ENCODE measurements at places on chromosomes 2 and 18.

- H3K27ac ChIP-seq, result peak overlapping the region; percentile 69
- H3K36me3 ChIP-seq, result peaks cover 21% of the 10 kb centered on the region
Observed at GRCh38 chr18:49227441-49228165, 232.8 kb downstream of the DYM start.

DNA sequence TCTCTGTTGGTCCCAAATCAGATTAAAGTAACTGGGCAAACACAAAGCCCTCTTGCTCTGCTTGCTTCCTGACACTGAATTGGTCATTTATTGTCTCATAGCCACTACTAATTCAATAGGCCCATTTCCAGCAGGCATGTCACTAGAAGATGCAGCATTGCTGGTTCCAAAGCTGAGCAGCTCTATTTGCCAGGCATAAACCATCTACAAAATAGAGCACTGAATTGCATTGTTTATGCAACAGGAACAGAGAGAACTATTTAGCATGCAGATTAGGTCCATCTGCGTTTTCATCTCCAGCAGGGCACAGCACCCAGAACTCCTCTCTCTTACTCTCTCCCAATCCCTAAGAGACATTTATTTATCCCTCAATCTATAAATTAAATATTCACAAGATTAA, 227.6 kb downstream of the SUCLG1 start:
- no peaks in the 10 kb centered on the region for H3K36me3 ChIP-seq
- H3K4me3 ChIP-seq, result no peak overlapping the region
- no peaks in the 10 kb centered on the region for H3K4me1 ChIP-seq
- DNase-seq, result no peak
- peaks cover 6% of the 10 kb centered on the region for H3K27me3 ChIP-seq
- H3K27ac ChIP-seq, result no peak overlapping the region

DNA sequence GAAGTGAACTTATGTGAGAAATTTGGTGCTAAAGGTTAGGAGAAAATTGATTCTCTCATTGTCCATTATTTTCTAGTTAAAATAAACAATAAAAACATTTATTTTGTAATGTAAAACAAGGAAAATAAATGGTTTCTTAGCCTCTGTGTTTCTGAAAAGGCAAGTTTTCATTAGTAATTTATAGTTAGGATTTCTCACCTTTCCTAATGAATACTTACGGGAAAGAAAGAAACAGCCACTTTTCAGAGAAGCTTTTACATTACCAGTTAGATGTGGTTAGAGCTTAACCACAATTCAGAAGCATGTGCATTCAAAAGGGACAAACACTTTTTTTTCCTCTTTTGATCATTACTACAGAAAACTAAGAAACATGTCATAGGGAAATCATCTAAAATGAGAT, 18.8 kb downstream of the NEMP2 start:
- no peaks in the 10 kb centered on the region for H3K27me3 ChIP-seq
- H3K36me3 ChIP-seq, result peaks cover 55% of the 10 kb centered on the region
- peak overlapping the region; percentile 88 for H3K27ac ChIP-seq
- DNase-seq, result no peak
- peaks cover 45% of the 10 kb centered on the region for H3K4me1 ChIP-seq

DNA sequence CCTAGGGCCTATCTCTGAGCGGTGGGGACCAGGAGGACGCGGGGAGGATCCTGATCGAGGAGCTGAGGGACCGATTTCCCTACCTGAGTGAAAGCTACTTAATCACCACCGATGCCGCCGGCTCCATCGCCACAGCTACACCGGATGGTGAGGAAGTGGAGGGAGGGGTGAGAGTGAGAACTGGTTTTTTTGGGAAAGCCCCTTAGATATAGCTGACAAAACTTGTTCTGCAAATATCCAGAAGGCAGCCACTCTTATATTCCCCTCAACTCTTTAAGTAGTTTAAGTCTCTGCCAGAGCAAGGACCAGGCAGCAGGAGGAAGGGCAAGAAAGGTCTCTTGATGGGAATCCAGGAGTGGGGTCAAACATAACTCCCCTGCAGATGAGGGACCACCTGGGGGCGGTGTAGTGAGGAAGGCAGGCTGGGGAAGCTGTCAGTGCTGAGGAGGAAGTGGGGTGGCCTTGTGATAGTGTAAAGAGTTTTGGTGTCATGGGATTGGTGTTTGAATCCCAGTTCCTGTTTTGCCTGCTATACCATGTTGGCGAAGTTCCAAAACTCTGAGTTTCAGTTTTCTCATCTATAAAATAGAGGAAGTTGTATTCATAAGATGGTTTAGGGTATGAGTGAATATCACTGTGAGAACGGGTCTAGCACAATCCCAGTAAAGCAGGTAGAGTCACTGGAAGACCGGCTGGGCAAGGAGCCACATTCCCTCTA, 3.4 kb downstream of the NAGK start:
- H3K4me1 ChIP-seq, result peaks cover 67% of the 10 kb centered on the region
- peak overlapping the region; percentile 53 for H3K4me3 ChIP-seq
- H3K27ac ChIP-seq, result peak overlapping the region; percentile 90
- H3K27me3 ChIP-seq, result peaks cover 5% of the 10 kb centered on the region
- H3K36me3 ChIP-seq, result peaks cover 46% of the 10 kb centered on the region

GRCh38 chr2:149089068-149089467, 50.6 kb downstream of the LYPD6B start:
- H3K4me3 ChIP-seq, result no peak overlapping the region
- H3K4me1 ChIP-seq, result no peaks in the 10 kb centered on the region
- H3K36me3 ChIP-seq, result no peaks in the 10 kb centered on the region
- H3K27ac ChIP-seq, result no peak overlapping the region
- H3K27me3 ChIP-seq, result peaks cover 15% of the 10 kb centered on the region

GRCh38 chr2:236238751-236239150, 25.5 kb downstream of the ASB18 start:
- no peak overlapping the region for H3K27ac ChIP-seq
- DNase-seq, result no peak
- H3K4me3 ChIP-seq, result no peak overlapping the region

- peaks cover 33% of the 10 kb centered on the region for H3K36me3 ChIP-seq
- H3K27me3 ChIP-seq, result peaks cover 15% of the 10 kb centered on the region
- no peak overlapping the region for H3K27ac ChIP-seq
- H3K4me3 ChIP-seq, result no peak overlapping the region
- DNase-seq, result no peak
Observed at GRCh38 chr18:62510789-62511188, 12.0 kb upstream of the ZCCHC2 start.

- H3K36me3 ChIP-seq, result no peaks in the 10 kb centered on the region
- H3K4me3 ChIP-seq, result no peak overlapping the region
- no peak overlapping the region for H3K27ac ChIP-seq
- peaks cover 6% of the 10 kb centered on the region for H3K4me1 ChIP-seq
- no peak for DNase-seq
Observed at GRCh38 chr18:10072671-10073175, 158.9 kb downstream of the VAPA start.

DNA sequence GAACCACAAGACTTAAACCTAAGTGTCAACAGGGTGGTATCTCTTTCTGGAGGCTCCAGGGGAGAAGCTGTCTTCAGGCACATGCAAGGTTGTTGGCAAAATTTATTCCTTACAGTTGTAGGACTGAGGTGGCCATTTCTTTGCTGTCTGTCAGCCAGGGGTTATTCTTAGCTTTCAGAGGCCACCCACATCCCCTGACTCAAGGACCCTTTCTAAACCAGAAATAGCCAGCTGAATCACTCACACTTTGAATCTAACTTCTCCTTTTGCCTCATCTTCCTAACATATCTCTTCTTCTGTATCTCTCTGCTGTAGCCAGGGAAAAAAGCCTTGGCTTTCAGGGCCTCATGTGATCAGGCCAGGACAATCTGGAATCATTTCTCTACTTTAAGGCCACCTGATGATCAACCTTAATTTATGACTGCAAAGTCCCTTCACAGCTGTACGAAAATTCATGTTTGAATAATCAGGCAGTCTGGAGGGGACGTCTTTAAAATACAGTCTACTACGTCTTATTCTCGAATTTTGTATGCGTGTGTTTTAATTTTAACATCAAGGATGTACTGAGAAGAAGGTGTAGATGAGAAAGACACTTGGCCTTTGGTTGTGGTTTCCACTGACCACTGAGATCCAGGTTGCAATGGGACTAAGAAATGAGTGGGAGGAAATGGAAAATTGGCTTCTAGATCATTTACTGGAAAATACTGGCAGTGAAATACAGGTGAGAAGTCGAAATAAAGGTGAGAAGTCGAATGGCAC, 90.4 kb downstream of the DOCK10 start:
- H3K4me1 ChIP-seq, result peaks cover 90% of the 10 kb centered on the region
- H3K36me3 ChIP-seq, result peaks cover 64% of the 10 kb centered on the region
- H3K4me3 ChIP-seq, result no peak overlapping the region

DNA sequence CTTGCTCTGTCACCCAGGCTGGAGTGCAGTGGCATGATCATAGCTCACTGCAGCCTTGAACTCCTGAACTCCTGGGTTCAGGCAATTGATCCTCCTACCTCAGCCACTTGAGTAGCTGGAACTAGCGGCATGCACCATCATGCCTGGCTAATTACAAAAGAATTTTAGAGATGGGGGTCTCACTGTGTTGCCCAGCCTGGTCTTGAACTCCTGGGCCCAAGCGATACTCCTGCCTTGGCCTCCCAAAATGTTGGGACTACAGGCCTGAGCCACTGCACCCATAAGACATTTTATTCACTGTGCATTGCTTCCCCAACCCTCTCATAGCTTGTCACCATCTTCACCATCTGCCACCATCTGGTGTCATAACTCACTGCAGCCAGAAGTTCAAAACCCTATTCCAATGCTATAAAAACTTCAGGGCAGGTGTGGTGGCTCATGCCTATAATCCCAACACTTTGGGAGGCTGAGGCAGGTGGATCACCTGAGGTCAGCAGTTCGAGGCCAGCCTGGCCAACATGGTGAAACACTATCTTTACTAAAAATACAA, 78.7 kb downstream of the NCAPH start:
- no peak overlapping the region for H3K4me3 ChIP-seq
- H3K27ac ChIP-seq, result no peak overlapping the region

GRCh38 chr18:76494231-76495005, 624 bp downstream of the ZNF516 start:
- peak; percentile 45 for DNase-seq
- peaks cover 44% of the 10 kb centered on the region for H3K4me1 ChIP-seq
- peaks cover 82% of the 10 kb centered on the region for H3K27me3 ChIP-seq
- peaks cover 4% of the 10 kb centered on the region for H3K36me3 ChIP-seq
- H3K27ac ChIP-seq, result peak overlapping the region; percentile 74

GRCh38 chr2:33897741-33898140, 298.6 kb upstream of the FAM98A start:
- H3K36me3 ChIP-seq, result no peaks in the 10 kb centered on the region
- no peaks in the 10 kb centered on the region for H3K27me3 ChIP-seq
- no peaks in the 10 kb centered on the region for H3K4me1 ChIP-seq
- H3K27ac ChIP-seq, result no peak overlapping the region

DNA sequence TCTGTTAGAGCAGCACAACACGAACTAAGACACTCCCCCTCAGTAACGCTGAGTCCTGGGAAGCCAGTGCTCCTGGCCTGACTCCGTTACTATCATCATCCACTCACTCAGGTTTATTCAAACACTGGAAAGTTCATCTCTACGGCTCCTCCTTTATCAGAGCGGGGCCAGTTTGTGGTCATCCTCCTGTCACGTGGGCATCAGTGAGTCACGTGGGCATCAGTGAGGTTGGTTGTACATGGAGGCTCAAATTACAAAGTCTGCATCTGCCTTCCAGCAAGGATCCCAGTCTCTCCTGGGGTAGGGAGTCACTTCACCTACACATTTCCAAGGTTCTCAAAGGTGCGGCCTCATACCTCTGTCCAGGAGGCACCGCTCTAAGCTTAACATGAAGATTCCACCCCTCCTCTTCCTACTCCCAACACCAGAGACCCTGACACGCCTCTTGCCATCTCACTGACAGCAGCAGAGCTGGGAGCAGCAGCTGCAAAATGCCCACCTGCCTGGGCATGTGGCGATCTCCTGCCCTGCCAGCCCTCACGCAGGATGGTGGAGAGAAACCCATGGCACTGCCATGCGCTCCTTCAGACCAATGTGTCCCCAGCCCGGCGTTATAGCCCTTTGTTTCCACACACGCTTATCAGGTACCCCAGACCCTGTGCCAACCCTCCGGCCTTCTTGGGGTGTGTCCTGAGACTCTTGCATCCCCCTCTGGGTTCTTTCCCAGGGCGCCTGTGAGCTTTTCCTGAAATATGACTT, 99.2 kb upstream of the PTPRM start:
- H3K4me1 ChIP-seq, result no peaks in the 10 kb centered on the region
- no peaks in the 10 kb centered on the region for H3K36me3 ChIP-seq
- no peak overlapping the region for H3K4me3 ChIP-seq
- no peak for DNase-seq
- H3K27me3 ChIP-seq, result no peaks in the 10 kb centered on the region
- no peak overlapping the region for H3K27ac ChIP-seq

- H3K27me3 ChIP-seq, result peaks cover 91% of the 10 kb centered on the region
- H3K27ac ChIP-seq, result peak overlapping the region; percentile 71
- H3K4me1 ChIP-seq, result peaks cover 63% of the 10 kb centered on the region
- peak overlapping the region; percentile 83 for H3K4me3 ChIP-seq
- DNase-seq, result no peak
- peaks cover 2% of the 10 kb centered on the region for H3K36me3 ChIP-seq
Observed at GRCh38 chr2:205683502-205684367, 1.4 kb downstream of the NRP2 start.

GRCh38 chr2:216436383-216436782, 24.1 kb downstream of the SMARCAL1 start:
- H3K27ac ChIP-seq, result no peak overlapping the region
- peaks cover 51% of the 10 kb centered on the region for H3K36me3 ChIP-seq
- no peak overlapping the region for H3K4me3 ChIP-seq
- DNase-seq, result no peak
- no peaks in the 10 kb centered on the region for H3K27me3 ChIP-seq

GRCh38 chr2:40723194-40723593, 271.3 kb upstream of the SLC8A1 start:
- no peaks in the 10 kb centered on the region for H3K27me3 ChIP-seq
- H3K27ac ChIP-seq, result no peak overlapping the region
- DNase-seq, result no peak
- no peak overlapping the region for H3K4me3 ChIP-seq
- H3K4me1 ChIP-seq, result no peaks in the 10 kb centered on the region

DNA sequence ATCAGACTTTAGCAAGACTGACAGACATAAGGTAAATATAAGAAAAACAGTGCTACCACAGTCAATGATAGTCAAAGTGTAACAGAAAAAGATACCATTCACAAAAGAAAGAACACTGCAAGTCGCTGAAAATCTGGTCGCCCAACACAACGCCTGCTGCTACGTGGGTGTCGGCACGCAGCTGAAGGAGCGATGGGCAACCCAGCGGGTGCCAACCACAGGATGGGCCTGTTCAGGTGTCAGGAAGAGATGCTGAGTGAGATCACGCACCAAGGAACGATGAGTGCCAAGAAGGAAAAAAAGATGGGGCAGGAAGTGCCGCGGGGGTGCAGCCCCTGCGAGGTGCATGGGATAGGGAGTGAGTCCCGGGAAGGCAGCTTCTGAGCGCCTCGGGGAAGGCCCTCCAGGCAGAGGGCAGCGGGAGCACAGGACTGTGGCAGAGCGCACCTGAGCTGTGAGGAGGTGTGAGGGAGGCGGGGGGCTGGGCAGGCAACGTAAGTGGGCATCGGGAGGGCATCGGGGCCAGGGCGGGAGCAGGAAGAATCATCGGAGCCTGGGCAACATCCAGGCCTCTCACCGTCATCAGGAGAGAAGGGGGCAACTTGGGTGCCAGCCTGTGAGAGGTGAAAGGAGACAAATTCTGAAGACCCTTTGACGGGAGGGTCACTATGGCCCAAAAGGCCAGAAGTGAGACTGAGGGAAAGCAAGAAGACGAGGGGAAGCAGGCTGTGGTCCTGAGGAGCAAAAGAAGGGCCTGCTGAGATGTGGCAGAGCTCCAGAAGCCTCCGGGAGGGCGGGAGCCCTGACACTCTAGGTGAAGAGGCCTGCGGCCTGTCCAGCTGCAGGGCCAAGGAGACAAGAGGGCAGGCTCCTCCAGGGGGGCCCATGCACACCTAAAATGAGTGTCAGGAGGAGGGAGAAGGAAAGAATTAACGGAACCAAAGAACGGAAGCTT, 14.8 kb upstream of the MTERF4 start:
- peak overlapping the region; percentile 35 for H3K27ac ChIP-seq
- no peaks in the 10 kb centered on the region for H3K27me3 ChIP-seq
- no peak overlapping the region for H3K4me3 ChIP-seq

GRCh38 chr18:53496028-53496427, 728.4 kb downstream of the MBD2 start:
- no peaks in the 10 kb centered on the region for H3K36me3 ChIP-seq
- H3K27me3 ChIP-seq, result no peaks in the 10 kb centered on the region
- H3K4me1 ChIP-seq, result no peaks in the 10 kb centered on the region
- no peak overlapping the region for H3K27ac ChIP-seq
